MG63 (cell line): ENCODE measurements at places on chromosomes 12 and 14.

DNA sequence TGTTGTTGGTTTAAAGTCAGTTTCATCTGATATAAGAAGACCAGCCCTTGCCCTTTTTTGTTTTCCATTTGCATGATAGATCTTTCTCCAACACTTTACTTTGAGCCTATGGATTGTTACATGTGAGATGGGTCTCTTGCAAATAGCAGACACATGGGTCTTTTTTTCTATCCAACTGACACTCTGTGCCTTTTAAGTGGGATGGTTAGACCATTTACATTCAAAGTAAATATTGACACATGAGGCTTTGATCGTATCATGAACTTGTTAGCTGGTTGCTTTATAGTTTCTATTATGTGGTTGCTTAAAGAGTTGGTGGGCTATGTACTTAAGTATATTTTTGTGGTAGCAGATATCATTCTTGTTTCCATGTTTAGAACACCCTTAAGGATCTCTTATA, 213.4 kb upstream of the G2E3 start:
- DNase-seq = no peak

DNA sequence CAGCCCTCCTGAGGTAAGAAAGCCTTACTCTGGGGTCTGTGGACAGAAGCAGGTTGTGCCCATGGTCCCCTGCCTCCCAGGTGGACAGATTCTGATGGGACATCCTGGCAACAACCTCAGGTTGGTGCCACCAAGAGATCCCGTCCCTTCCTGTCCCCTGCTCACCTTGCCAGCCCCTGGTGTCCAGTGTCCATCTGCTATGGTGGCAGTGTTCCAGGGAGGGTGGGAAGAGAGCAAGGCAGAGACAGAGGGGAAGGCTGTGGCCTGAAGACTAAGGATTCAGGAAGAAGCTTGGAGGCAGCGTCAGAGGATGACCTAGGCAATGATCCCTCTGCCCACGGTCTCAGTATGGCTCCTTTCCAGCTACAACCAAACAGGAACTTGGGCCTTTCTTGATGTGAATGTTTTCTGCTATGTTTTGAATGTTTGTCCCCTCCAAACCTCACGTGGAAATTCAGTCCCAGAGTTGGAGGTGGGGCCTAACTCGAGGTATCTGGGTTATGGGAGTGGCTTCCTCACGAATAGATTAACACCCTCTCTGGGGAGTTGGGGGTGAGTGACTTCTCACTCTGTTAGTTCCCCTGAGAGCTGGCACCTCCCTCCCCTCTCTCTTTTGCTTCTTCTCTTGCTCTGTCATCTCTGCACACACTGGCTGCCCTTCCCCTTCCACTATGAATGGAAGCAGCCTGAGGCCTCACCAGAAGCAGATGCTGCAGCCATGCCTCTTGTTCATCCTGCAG, 26.9 kb downstream of the IQSEC3 start:
- no peak for DNase-seq

DNA sequence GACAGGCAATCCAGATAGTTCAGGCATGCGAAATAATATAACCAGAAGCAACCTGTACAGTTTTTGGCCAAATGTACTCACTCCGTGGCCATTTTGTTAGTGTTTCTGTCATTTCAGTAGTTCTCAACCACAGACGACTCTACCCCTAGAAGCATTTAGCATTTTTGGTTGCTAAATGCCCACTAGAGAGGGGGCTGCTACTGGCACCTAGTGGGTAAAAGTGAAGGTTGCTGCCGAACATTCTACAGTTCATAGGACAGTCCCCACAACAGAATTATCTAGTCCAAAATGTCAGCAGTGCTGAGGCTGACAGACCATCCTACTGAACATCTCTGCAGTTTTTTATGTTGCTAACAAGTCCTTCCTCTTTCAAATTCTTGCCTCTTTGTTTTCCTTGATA, 107.4 kb downstream of the TSHR start:
- no peak for DNase-seq

DNA sequence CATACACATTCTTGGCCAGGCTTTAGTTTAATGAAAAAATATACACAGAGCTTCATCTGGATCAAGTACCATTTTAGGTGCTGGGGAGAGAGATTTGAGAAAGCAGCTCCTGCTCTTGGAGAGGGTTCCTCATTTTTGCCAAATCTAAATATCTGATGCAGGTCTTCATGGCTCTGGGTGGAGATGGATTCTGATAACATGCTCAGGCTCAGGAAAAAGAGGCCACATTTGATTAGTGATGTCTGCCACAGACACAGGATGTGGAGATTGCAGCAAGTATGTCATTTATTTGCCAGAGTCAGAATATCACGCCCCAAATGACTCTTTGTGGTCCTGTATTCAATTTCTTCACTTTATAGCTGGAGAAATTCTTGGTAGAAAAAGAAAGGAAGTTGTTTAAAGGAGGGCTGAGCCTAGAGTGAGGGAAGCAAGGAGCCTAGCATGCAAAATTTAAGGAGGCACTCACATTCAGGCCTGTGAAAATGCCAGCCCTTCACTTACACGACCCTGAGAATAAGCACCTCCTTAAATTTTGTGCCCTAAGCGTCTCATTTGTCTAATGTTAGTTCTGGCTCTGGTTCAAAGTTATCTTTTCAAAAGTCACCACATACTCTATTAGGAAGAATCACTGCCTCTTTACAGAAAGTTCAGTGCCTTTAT, 492.9 kb upstream of the TBX3 start:
- no peak for DNase-seq

DNA sequence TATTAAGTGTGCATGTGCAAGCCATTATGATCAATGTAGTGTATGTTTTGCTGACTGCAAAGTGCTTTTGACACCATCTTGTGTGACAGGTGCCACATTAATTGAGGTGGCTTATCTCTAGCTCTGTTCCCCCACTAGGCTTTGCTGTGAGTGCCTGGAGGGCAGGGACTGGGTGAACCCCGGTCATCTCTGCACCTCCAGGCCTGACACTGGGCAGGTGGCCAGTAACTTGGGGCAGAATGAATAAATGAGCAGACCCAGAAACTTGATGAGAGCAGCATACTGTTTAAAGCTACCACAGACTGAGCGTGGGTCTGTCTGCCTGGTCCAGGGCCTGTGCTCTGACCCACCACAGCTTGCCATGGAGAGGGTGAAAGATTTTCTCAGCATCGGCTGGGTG, 151.6 kb downstream of the CALM1 start:
- no peak for DNase-seq

DNA sequence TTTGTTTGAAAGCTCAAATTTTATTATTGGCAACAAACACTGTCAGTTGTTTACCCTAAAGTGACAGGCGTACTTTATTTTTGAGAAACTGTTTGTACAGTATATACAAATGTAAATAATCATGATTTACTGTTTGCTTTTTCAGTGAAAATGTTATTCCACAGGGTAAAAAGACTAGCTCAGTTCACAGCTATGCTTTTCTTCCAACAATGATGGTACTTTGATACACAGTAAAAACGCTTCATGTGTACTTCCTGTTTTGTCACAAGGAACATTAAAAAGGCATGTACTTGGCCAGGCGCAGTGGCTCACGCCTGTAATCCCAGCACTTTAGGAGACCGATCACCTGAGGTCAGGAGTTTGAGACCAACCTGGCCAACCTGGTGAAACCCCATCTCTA, 53.7 kb downstream of the MON2 start:
- no peak for DNase-seq

GRCh38 chr12:70759161-70759918, 122.1 kb upstream of the PTPRB start:
- DNase-seq = no peak

DNA sequence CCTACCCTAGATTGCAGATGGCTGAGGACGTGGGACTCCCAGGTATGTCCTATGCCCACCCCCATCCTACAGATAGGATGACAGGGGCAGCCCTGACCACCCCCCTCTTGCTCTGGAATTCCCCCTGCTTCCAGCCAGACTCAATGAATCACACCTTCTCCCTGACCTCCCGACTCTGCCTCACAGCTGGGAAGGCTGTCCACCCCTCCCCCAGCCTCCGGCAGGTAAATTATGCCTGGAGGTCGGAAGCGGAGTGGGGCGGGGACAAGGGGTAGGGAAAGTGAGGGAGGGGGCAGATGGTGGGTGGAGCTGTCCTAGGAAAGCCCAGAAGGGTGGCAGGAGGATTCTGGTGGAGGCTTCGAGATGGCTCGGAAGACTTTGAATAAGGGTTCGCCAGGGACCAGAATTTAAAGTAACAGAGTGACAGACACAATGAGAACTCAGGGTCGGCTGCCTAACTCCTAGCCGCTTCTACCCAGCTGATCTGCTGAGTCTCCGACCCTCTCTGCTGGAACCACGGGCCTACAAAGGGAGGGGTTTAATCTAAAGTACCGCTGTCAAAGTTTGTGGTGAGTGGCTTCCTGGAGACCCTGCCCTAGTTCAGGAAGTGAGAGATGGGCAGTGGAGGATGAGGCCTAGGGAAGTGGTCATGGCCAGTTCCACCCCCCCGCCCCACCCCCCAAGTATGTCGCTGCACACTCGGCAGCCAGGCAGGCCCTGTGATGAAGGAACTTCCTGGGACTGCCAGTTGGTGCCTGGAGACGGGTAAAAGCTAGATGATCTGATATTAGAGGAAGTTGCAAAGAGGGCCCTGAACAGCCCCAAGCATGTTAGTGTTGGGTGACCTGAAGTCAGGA, 4.2 kb downstream of the PLEKHG3 start:
- no peak for DNase-seq

DNA sequence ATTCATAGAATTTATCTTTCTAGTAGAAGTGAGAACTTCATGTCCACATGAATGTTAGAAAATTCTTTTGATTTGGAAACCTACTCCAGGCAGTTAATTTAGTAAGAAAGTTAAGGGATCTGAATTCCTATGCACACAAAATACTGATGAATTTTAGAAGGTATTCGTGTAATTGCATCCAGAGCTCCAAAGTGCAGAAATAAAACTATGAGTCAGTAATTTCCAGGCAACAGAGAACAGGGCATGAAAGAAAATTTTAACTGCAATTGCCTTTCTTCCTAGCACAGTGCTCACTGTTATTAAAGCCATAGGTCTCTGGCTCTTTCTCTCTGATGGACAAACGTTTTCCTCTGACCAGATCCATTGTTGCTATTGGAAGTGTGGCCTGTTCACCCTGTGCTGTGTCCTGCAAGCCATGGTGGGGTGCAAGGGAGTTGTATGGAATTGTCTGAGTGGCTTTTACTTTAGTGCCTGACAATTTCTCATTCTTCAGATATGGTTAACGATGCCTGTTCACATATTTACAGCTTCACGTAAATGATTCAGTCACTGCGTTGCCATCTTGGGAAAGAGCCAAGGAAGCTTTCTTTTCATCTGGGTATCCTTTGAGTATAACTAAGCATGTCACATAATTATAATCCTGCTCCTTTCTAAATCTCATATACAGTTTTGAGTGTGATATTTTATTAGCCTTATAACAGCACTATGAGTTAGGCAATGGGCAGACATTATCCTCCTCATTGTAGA, 145.1 kb downstream of the ACSS3 start:
- DNase-seq = peak; percentile 26

DNA sequence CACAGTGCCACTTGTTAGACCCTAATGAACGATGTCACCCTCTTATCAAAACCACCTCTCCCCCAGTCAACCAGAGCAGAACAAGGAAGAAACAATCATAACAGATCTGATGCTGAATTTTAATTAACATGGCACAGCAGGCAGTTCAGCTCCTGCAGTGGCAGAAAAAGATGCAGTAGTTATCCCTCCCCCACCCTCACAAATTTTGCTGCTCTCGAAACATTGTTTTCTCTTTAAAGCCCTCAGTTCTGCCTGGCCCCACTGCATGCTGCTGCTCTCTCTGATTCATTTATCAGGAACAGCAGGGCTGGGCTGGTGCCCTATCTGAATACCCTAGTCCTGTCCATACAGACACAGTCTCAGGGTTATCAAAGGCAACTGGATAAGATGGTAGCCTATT, 12.2 kb downstream of the CCDC175 start:
- no peak for DNase-seq

GRCh38 chr12:3004655-3005565, 45.7 kb downstream of the TEAD4 start:
- DNase-seq = peak; percentile 12

- DNase-seq = no peak
Observed at GRCh38 chr14:43591776-43592175, 915.3 kb downstream of the FSCB start.

- DNase-seq = no peak
Observed at GRCh38 chr12:92162079-92162478, 16.4 kb upstream of the BTG1 start.

DNA sequence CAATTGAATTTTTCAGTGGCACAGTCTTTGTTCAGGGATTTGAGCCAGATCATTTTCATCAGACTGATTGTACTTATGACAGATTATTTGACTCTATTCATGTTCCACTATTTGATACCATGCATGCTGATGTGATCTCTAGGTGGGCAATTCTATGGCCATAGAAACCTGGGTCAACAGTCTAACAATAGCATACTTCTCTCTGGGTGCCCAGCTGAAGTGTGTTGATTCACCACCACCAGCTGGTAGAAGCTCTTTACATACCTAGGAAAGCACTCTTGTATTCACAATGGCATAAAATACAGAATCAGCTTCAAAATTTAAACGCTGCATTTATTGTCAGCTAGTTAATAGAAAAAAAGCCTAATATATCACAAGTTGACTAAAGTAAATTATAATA, 90.2 kb upstream of the TMTC2 start:
- DNase-seq = no peak

DNA sequence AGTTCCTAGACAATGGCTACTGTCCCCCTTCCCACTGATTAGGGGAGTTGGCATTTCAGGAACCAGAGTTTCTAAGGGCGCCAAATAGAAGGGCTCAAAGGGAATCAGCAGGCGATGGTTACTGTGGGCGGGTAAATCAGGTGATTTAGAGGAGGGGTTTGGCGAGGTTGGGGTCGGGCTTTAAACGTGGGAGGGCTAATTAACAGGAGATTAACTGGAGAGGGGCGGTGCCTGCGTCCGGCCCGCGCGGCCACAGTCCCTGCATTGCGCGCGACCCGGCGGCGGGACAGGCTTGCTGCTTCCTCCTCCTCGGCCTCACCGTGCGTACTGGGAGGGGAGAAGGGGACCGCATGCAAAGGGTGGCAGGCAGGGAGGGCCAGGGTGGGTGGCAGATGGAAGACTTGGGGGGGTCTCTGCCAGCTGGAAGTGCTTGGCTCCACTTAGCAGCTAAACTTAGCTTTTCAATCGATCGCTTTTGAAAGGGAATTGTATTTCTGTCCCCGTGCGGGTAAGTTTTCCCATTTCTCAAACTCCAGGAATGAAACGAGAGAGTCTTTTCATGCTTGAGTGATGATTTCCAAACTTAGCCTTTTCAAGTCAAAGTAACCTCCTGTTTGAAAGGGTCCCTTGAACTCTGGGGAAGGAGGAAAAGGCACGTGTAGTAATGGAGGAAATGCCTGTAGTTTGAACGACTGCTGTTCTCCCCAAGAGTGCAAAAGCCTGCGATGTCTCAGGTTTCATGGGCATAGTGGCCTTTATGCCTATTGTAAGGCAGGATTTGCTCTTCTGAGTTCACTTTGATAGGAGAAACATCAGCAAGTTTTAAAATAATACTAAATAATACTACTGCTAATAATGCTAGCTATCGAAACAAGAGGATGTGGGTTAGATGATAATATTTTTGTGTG, at the start of gene MGST1:
Gene MGST1 (plus strand): TSS at position 255 of the 908 bp plus-strand sequence. CDS start 6,608 bp downstream, outside the sequence.
- DNase-seq = peak; percentile 78

GRCh38 chr12:125744201-125744600, 679.0 kb downstream of the AACS start:
- no peak for DNase-seq
